Hepatocyte (in vitro differentiated cells): ENCODE measurements at places on chromosomes 2 and 18. TPM values are rescaled to one million over a fixed set of nuclear protein-coding genes. Genes with fewer than 3 reads are reported as not detected.

GRHL1 gene
- total RNA-seq, result 10.0 and 10.9 TPM in 2 replicates

WNT6 gene
- 7.1 and 11.3 TPM in 2 replicates for total RNA-seq

SDC1 gene
- total RNA-seq, result 92.3 and 108 TPM in 2 replicates

DLGAP1 gene
- 3.1 and 3.9 TPM in 2 replicates for total RNA-seq

GAREM2 gene
- 4.7 TPM in 2 replicates for total RNA-seq

FBXO41 gene
- 0.92 and 2.1 TPM in 2 replicates for total RNA-seq

IL37 gene
- not detected in 2 replicates for total RNA-seq

KCNG2 gene
- not detected in 2 replicates for total RNA-seq

PLCL1 gene
- total RNA-seq, result 2.2 and 2.4 TPM in 2 replicates

TNS1 gene
- 22.9 and 27.6 TPM in 2 replicates for total RNA-seq

TAF4B gene
- total RNA-seq, result 1.4 and 2.0 TPM in 2 replicates

CRYGD gene
- total RNA-seq, result not detected in 2 replicates

IL1RL1 gene
- 13.1 and 15.6 TPM in 2 replicates for total RNA-seq

PTPRN gene
- 3.5 and 4.6 TPM in 2 replicates for total RNA-seq

RAB6C gene
- total RNA-seq, result 0.04 and 0.13 TPM in 2 replicates
